ENCODE measurements at places on chromosomes 7 and 10.

GRCh38 chr7:1022801-1023465 is 21.4 kb upstream of the GPR146 start:
- DNase-seq = no peak

GRCh38 chr10:129500617-129501339 is 33.7 kb downstream of the MGMT start:
- DNase-seq = no peak

- DNase-seq = no peak
Measured at GRCh38 chr7:45575501-45576248, 1.5 kb downstream of the ADCY1 start.

GRCh38 chr10:118950997-118951637 is 78.4 kb upstream of the NANOS1 start:
- DNase-seq = no peak

GRCh38 chr7:22723181-22723601 is 3.8 kb upstream of the IL6 start:
- no peak for DNase-seq

DNA sequence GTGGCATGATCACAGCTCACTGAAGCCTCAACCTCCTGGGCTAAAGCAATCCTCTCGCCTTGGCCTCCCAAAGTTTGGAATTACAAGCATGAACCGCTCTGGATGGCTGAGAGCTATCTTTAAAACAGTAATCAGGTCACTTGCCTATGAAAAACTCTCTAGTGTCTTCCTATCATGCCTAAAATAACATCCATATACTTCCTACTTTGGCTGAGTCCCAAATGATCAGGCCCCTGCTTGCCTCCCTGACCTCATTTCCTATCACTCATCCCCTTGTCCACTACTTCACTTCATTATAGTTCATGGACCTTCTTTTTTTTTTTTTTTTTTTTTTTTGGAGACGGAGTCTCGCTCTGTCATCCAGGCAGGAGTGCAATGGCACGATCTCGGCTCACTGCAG is 28.0 kb downstream of the SEPTIN7 start:
- DNase-seq = no peak

GRCh38 chr10:58319599-58319998 is 15.2 kb upstream of the UBE2D1 start:
- no peak for DNase-seq

DNA sequence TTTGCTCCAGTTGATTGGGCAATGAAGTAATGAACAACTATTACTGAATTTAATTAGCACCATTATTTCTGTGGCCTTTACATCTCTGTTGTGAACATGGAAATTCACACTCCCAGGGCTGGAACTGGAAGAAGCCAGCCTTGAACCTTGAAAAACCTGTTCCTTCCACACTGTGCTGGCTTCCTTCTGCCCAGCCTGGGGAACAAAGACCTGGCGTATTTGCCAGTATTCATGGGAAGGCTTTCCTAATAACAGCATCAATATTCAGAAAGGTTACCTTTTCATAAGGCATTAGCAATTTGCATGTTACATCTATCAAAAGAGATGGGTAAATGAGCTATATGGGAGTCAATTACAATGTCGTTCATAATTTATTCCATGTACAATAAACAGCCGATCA is 1.3 kb downstream of the C10orf90 start:
- DNase-seq = no peak

DNA sequence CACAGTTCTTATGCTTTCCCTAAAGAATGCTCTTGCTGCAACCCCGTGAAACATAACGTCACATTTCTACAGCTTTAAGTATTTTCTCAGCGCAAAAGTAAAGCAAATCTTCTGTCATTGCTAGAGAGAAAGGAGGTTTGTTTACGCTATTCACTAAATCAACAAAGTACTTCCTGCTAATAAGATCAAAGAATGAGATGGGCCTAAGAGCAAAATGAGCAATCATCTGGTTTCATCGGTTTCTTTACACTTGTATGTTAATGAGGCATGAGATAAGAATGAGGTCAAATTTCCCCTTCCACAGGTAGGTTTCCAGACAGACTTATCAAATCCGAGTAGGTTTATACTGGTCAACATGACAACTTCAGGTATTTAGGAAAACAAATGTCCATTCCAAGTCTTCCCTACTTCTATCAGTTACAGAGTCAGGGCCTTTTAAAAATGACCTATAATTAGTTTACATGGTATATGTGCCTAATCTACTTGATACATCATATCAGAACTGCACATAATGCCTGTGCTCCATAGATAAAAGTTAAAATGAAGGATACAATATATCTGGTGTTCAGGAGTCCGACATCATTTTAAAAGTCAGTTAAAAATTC is 8.4 kb downstream of the USP6NL start:
- DNase-seq = no peak

DNA sequence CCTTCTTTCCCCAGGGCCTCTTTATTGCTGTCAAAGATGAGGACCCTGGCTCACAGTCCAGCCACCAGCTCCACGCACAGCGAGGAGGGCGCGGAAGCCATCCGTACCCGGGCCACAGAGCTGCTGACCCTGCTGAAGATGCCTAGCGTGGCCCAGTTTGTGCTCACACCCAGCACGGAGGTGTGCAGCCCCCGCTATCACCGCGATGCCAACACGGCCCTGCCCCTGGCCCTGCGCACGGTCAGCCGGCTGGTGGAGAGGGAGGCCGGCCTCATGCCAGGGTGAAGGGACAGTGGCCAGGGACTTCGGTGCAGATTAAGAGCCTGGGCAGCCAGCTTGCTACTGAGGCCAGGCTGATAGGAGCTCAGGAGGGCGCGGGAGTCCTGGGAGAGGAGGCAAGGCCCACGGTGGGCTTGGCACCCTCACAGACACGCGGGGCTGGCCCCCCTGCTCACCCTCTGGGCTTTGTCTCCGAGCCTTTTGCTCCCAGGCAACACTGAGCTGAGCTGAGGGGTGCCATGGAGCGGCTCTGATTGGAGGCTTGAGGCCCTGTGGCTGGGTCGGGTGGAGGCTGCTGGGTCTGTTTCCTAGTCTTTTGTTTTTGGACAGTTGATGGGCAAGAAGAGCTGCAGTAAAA is 15.8 kb downstream of the AP5Z1 start:
- DNase-seq = no peak

GRCh38 chr7:140342727-140343514 is 55.4 kb downstream of the SLC37A3 start:
- DNase-seq = no peak

DNA sequence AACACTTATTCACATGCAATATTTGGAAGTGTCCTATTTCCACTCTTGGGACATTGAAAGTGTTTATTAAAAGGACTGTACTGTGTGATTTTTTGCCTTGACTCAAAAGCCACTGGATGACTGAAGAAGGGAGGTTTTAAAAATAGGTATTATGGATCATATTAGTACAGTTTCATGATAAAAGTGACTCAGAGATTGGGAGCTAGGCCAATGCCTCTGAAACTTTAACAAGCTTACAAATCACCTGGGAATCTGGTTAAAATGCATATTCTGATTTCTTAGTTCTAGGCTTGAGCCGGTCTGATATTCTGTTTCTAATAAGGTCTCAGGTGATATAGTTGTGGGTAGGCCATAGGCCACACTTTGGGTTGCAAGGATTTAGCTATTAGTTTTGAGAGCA is 191.2 kb downstream of the PLXDC2 start:
- no peak for DNase-seq

DNA sequence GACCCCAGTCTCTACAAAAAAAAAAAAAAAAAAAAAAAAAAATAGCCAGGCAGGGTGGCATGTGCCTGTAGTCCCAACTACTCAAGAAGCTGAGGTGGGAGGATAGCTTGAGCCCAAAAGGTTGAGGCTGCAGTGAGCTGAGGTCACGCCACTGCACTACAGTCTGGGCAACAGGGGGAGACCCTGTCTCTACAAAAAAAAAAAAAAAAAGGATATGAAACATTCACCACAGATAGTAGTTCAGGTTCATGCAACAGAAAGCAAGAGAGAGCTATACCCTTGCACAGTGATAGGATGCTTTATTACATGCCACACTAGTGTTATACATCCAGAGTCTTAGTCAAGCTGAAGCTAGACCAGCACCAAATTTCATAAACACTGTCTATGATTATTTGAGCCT is 148.4 kb upstream of the KAT6B start:
- DNase-seq = no peak

DNA sequence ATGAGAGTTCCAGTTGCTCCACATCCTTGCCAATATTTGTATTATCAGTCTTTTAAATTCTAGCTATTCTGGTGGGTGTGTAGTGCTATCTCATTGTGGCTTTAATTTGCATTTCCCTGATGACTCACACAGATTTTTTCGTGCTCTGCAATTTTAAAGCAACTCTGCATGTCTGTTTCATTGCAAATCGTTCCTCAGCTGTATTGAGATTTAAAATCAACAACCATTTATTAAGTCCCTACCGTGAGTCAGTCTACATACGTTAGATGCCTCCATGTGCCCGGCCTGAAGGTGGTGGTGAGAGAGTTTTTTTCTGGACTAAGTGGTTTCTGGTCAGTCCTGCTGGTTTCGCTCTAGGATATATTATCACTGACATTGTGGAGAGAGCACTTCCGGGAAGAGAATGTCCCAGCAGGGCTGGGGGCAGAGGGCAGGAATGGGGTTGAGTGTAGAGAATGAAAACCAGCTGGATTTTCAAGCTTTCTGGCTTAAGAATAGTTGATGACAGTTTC is 8.4 kb upstream of the HYCC1 start:
- DNase-seq = no peak

- DNase-seq = no peak
Measured at GRCh38 chr7:13041368-13041988, 354.0 kb downstream of the ARL4A start.

GRCh38 chr7:121544726-121545125 is 148.6 kb upstream of the FAM3C start:
- DNase-seq = no peak

GRCh38 chr10:67550046-67550445 is 145.9 kb downstream of the CTNNA3 start:
- DNase-seq = no peak

DNA sequence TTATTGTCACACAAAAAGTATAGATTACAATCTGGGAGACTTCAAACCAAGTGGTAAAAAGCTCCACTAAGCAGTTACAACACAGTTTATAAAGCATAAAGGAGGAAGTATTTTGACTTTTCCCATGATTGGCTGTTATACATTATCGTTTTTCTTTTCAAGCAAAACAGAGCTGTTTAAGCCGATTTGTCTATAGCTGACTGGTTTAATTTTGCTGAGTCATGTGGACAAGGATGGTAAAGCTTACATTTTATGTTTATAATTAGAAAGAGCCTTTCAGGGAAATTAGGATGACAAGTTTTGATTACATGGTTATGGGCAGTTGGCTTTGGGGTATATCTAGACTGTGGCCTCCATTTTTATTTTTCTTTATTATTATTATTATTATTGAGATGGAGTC is 152.5 kb upstream of the STK17A start:
- no peak for DNase-seq

GRCh38 chr10:130968964-130969363 is 342.6 kb downstream of the TCERG1L start:
- no peak for DNase-seq

- DNase-seq = no peak
Measured at GRCh38 chr7:100706672-100707311, 871 bp downstream of the POP7 start.

DNA sequence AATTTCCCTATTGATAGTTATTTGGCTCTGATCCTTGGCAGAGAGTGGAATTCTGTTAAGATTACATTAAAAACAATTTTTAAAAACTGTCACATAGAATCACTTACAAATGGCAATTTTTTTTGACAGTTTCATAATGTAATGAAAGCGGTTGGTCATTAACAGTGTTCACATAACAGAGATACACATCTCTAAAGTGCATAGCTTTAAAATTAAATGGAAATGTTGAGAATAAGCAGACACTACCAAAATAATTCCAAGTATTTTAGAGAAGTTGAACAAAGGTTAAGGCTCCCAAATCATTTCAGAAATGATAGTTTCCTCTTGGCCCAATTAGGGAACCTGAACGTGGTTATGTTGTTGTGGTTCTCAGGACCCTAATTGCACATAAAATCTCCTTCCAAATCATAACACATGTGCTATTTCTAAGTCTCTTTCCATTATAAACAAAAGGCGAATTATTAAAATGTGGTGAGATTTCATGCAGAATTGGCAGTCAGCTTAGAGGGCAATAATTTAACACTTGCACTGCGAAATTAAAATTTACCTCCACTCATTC is 528.9 kb upstream of the FZD8 start:
- no peak for DNase-seq

DNA sequence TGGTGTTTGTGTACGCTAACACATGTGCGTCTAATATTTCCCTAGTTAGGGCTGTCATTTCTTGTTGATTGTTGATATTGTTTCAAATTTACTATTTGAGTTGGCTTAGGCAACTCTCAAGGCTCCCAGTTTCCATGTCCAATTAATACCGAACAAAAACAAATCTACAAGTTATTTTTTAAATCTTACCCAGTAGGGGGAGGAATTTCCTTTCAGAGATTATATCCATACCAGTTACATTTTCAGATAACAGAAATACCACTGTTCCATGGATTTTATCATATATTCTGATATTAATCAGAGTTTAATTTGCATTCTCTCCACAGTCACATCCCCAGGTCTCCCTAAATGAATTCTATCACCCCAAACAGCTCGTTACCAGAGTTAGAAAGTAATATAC is 7.2 kb upstream of the AKR1B10 start:
- no peak for DNase-seq

- no peak for DNase-seq
Measured at GRCh38 chr7:121178869-121179497, 149.8 kb upstream of the WNT16 start.

DNA sequence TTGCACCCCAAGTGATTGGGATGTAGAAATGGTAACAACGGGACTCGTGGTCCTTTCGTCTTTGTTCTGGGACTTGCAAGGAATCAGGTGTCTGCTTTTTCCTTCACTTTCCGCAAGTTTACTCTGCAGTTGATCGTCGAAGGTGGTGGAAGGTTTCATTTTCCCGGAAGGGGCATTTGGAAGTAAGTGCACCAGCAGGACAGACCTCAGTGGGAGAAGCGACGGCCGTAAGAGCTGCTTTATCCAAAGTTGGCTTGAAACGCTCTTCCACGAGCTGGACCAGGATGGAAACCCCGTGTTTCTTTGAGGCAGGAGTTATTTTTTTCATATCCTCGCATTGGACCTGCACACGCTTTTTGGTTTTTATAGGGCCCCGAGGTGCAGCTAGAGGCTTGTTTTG is 1.2 kb downstream of the BRI3 start:
- DNase-seq = no peak

DNA sequence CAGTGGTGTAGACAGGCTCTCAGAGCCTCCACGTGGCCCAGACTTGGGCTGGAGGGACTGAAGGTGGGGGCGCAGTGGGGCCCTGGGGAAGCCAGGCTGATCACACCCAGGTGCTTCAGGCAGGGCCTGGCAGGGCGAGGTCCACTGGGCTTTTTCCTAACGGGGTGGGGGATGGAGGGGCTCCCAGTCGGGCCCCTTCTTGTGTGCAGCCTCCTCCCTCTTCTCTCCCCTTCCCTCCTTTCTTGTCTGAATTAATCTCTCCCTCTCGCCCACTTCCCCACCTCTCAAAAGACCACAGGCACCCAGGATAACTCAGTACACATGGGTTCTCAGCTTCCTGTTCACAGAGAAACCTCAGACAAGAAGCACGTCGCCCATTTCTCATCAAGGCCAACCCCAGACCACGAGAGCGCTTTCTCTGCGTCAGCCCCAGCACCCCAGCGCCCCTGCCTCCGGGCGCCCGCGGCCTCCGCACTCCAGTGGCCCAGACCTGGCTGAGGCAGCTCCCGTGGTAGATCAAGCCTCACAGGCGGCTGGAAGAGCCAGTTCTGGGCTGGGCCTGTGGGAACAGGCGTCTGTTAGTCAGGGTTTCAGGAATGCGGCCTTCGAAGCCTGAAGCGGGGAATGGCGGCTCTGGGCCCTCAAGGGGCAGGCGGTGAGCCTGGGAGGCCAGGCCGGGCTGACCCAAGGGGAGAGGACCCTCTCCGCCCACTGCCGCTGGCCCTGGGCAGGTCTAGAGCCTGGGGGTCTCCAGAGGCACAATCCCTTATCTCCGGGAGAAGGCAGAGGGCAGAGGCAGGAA is 50.6 kb downstream of the PWWP2B start:
- peak; percentile 73 for DNase-seq
